ENCODE measurements at places on chromosomes 12 and 14. TPM values are rescaled to one million over a fixed set of nuclear protein-coding genes. Genes with fewer than 3 reads are reported as not detected.

DNA sequence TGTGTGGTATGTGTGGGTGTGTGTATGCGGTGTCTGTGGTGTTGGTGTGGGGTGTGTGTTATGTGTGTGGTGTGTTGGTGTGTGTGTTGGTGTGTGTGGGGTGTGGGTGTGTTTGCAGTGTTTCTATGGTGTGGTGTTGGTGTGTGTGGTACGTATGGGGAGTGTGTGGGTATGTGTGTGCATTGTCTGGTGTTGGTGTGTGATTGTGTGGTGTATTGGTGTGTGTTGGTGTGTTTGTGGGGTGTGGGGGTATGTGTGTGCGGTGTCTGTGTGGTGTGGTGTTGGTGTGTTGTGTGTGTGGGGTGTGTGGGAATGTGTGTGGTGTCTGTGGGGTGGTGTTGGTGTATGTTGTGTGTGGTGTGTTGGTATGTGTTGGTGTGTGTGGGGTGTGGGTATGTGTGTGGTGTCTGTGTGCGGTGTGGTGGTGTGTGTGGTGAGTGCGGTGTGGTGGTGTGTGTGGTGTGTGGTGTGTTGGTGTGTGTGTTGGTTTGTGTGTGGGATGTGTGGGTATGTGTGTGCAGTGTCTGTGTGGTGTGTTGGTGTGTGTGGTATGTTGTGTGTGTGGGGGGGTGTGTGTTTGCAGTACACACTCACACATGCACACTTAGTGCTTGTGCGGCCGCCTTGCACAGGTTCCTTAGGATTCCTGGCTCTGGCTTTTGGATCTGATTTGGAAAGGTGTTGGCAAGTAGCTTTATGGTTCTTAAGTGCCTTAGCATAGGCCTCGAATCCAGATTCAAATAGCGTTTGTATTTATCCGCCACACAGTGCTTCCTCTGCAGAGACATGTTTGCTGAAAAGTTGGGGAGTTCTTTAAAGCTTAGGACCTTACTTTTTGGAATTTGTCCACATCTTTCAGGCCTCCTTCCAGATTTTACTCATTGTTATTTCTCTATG, 16.4 kb downstream of the MLXIP start:
- peaks cover 78% of the 10 kb centered on the region for H3K4me1 ChIP-seq
- DNase-seq = no peak
- H3K27ac ChIP-seq = no peak overlapping the region
- H3K27me3 ChIP-seq = no peaks in the 10 kb centered on the region

GRCh38 chr12:125220404-125221273, 155.4 kb downstream of the AACS start:
- no peaks in the 10 kb centered on the region for H3K36me3 ChIP-seq
- H3K27ac ChIP-seq = no peak overlapping the region
- H3K4me3 ChIP-seq = no peak overlapping the region
- DNase-seq = no peak

- no peak overlapping the region for H3K27ac ChIP-seq
- DNase-seq = no peak
- H3K4me3 ChIP-seq = no peak overlapping the region
These were observed 57.0 kb downstream of the OTOGL start for GRCh38 chr12:80156306-80156705.

DNA sequence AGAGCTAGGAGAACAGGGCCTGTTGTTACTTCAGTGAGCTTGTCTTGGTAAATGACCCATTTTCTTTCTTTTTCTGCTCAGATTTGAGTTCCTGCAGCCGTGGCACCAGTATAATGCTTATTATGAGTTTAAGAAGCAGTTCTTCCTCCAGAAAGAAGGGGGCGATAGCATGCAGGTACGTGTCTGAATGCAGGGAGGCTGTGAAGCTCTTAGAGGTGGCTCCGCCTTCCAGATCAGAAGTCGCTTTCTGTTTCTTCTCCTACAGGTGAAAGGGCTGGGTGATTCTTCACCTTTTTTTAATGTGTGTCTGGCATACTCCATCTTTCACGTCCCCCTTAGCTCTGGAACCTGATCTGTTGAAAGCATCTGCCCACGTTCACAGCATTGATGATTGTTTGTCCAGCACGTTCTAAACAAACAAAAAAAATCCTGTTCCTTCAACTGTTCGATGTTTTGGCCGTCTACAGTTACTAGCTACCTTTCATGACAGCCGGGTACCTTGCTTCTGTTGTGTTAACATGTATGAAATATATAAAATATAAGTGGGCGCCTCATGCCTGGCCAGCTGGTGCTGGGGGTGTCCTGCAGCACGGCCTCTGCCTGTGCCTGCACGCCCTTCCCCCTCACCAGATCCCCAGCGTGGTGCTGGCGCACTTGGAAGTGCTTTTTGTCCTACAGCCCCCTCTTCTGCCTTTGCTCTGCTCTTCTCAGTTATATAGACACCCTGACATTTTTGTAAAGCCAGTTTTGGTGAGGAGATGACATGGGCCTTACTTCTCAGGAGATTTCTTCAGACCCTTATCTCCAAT, 44.6 kb downstream of the SFSWAP start:
- H3K4me1 ChIP-seq = no peaks in the 10 kb centered on the region
- H3K27ac ChIP-seq = no peak overlapping the region
- DNase-seq = no peak
- no peaks in the 10 kb centered on the region for H3K27me3 ChIP-seq
- H3K4me3 ChIP-seq = no peak overlapping the region
- peaks cover 76% of the 10 kb centered on the region for H3K36me3 ChIP-seq

GRCh38 chr14:85415015-85415712, 114.8 kb upstream of the FLRT2 start:
- no peak for DNase-seq
- no peaks in the 10 kb centered on the region for H3K36me3 ChIP-seq
- no peaks in the 10 kb centered on the region for H3K27me3 ChIP-seq
- no peak overlapping the region for H3K27ac ChIP-seq
- H3K4me1 ChIP-seq = no peaks in the 10 kb centered on the region

Gene IL26
- 0.25 TPM for total RNA-seq

Gene ZNF605
- total RNA-seq = 5.3 TPM

Gene EML1
- not detected for total RNA-seq

Gene CCDC38
- total RNA-seq = 0.11 TPM
